ENCODE measurements at places on chromosomes 5 and 9. TPM values are rescaled to one million over a fixed set of nuclear protein-coding genes. Genes with fewer than 3 reads are reported as not detected.

Gene ZNF883
- 0.94 TPM for total RNA-seq

Gene ANKRD33B
- total RNA-seq, result 4.4 TPM

Gene SLC34A3
- total RNA-seq, result not detected

Gene GGTA1
- 8.7 TPM for total RNA-seq

Gene OTP
- not detected for total RNA-seq

Gene SLC26A2
- 8.4 TPM for total RNA-seq

Gene PCDHGA4
- total RNA-seq, result 12.0 TPM

Gene OR2K2
- not detected for total RNA-seq

Gene TCERG1
- total RNA-seq, result 53.2 TPM

Gene FOXD4
- 0.89 TPM for total RNA-seq

Gene ENHO
- 0.31 TPM for total RNA-seq

Data from gastroesophageal sphincter (tissue), 4 donors.